ENCODE measurements at places on chromosomes 12 and 14.
A peak's percentile ranks its signal among the peaks of the same experiment; 100 is the strongest.

DNA sequence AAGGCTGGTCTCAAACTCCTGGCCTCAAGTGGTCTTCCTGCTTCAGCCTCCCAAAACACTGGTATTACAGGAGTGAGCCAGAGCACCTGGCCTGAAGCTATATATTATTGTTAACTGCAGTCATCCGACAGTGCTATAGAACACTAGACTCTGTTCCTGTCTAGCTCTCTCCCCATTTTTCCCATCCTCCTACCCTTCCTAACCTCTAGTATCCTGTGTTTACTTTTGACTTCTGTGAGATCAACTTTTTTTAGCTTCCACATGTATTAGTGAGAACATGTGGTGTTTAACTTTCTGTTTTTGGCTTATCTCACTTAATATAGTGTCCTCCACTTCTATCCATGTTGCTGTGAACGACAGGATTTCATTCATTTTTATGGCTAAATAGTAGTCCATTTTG, 34.7 kb downstream of the TRAF3 start:
- no peak for DNase-seq

GRCh38 chr14:48857366-48857765, 728.8 kb downstream of the RPS29 start:
- no peak for DNase-seq

- peak; percentile 46 for DNase-seq
These were observed 8.1 kb upstream of the TEX22 start for GRCh38 chr14:105389976-105390848.

GRCh38 chr12:46534327-46534840, 161.8 kb upstream of the SLC38A2 start:
- DNase-seq, result peak; percentile 95

- DNase-seq, result peak; percentile 45
These were observed 343.3 kb downstream of the MDGA2 start for GRCh38 chr14:47332106-47332505.

- peak; percentile 27 for DNase-seq
These were observed 202.0 kb downstream of the PPM1H start for GRCh38 chr12:62732861-62733427.

GRCh38 chr12:123427036-123427769, 9.3 kb downstream of the RILPL2 start:
- DNase-seq, result no peak

DNA sequence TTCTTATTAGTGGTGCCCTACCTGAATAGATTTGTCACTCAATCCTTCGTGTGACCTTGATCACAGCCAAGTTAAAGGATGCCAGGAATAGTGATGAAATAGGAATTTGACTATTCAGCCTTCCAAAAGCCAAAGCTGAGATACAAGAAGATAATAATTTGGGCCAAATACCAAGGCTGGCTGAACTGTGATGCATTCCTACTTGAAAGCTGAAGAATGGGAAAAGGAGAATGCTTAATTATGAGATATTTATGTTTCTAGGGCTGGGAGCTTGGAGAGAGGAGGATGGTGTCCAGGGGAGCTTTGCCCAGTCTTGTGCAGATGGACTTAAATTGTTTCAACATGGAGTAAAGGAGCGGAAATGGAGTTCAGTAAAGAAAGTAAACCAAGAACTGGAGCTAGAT, 5.2 kb downstream of the RNASE7 start:
- no peak for DNase-seq

GRCh38 chr12:88628856-88629509, 48.7 kb upstream of the KITLG start:
- peak; percentile 70 for DNase-seq
